ENCODE measurements at places on chromosomes 5 and 9.

DNA sequence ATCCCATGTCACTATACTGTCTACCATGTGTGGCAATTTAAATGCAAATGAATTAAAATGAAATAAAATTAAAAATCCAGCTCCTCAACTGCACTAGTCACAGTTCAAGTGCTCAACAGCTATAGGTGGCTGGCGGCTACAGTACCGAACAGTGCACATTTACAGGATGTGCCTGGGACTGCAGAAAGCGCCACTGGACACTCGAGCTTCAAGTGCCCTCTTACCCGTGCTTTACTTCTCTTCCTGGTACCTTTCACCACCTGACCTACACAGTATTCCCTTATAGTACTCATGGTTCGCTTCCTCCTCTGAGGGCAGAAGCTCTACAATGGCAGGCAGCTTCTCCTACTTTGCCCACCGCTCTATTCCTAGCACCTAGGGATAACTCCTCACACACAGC lies 166.6 kb downstream of the FANCC start:
- no peak for DNase-seq

- no peak for DNase-seq
Observed at GRCh38 chr5:139495638-139496435, 13.3 kb upstream of the STING1 start.

DNA sequence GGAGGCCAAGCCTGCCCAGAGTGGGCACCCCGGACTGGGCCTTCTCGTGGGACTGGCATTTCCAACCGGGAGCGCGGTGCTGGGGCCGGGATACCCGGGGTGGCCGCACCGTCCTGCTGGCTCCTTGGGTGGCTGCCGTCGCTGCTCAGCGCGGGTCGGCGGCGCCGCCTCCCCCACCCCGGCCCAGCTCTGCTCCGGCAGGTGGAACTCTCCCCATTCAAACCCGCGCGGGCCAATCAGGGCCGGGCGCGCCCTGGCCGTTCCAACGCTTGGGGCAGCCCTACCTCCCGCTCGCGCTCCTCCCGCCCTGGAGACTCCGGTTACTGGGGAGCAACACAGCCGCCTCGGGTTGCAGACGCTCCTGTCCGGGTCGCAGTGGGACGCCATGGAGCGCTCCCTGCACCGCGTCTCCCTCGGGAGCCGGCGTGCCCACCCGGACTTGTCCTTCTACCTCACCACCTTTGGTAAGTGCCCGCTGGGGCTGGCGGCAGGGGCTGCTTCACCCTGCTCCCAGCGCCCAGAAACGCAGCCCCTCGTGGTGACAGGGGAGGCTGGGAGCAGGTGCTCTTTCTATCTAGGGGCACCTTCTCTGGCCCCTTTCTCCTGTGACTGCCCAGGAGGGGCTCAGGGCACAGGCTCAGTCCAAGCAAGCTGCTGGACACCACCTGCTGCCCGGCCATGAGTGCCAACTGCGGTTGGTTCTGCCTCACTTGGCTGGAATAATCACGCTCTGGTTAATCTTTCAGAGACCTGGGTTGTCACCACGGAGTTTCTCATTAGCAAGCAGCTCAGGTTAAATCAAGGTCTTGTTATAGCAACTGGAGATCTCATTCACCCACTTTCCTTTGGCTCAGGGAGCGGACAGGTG lies at the start of gene RGS3:
Gene RGS3, plus strand, starts transcription at position 310 of the 868 bp plus-strand sequence. Its CDS starts 76 bp downstream, at position 386.
- DNase-seq: no peak

- no peak for DNase-seq
Observed at GRCh38 chr5:141800617-141801016, 77.6 kb downstream of the PCDH1 start.

- DNase-seq: no peak
Observed at GRCh38 chr5:119897537-119898370, 268.4 kb downstream of the FAM170A start.

DNA sequence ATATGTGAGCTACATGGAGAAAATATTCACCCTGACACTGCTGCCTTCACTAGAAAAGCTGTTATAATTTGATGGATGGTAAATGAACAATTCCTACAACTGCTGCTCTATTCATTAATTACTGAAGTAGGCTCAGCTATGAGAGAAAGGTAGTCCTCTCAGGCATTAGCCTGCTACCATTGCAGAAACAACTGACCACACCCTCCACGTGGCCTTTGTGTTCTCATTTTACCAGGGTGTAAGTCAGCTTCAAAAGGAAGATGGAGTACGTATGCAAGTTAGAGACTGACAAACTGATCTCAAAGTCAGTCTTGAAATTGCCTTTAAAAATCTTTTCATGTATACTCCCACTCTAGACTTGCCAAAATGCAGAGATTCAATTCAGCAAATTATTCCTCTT lies 26.3 kb upstream of the TPD52L3 start:
- DNase-seq: no peak

DNA sequence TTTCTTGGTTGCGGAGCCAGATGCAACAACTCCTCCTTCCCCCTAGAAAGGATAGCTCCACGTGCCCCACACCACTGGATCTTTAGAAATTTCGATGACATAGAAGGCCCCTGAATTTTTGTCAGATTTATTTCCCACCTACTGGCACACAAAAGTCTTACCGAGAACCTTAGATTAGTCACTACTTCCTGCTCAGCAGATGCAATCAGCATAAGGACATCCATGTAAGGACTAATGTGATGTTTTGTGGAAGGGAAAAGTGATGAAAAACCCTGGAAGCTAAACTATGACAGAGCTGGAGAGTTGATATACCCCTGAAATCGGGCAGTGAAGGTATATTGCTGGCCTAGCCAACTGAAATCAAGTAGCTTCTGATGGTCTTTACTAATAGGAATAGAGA lies 125.5 kb upstream of the NFIL3 start:
- DNase-seq: no peak

GRCh38 chr5:68757626-68758212 lies 336.1 kb upstream of the SLC30A5 start:
- no peak for DNase-seq

GRCh38 chr5:167900340-167900935 lies 391.0 kb upstream of the WWC1 start:
- DNase-seq: no peak

GRCh38 chr9:129225815-129226214 lies 47.8 kb upstream of the IER5L start:
- DNase-seq: no peak

GRCh38 chr5:137304226-137304874 lies 194.8 kb downstream of the SPOCK1 start:
- peak; percentile 63 for DNase-seq

DNA sequence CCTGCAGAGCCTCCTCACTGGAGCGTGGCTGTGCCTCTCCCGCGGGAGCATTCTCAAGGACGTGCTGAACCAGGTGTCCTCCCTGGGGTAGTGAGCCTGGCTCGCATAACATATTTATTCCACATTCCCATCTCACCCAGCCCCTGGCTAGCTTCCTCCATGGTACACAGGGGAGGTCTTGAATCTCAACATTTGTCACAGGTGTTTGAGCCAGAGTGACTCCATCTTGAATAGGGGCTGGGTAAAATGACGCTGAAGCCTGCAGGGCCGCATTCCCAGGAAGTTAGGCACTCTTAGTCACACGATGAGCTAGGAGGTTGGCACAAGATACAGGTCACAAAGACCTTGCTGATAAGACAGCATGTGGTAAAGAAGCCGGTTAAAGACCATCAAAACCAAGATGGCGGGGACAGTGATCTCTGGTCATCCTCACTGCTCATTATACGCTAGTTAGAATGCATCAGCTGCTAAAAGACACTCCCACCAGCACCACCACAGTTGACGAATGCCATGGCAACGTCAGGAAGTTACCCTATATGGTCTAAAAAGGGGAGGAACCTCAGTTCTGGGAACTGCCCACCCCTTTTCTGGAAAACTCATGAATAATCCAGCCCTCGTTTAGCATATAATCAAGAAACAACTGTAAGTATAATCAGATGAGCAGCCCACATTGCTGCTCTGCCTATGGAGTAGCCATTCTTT lies 273.8 kb upstream of the IRX4 start:
- DNase-seq: no peak

Data from spinal cord (tissue), 10 donors.